ENCODE measurements at places on chromosomes 1 and 21.

DNA sequence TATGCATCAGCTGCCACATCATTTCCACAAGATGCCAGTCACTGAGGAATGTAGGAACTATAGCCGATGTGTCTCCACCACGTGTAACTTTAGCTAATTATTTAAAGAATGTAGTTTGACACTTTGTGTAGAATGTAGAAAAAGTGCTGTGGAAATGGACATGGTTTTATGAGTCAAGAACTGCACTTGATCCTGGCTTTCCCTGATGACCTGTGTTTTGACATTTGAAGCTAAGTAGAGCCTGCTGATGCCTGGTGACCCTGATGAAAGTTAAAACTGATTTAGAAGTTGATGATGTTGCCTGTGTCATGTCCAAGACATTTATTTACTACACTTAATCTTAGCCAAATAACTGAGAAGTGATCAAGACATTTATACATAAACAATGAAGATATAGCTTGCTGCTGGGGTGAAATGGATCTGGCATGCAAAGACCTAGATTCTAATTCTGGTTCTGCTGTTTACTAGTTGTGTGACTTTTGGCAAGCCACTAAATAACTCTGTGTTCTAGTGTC is 4.4 kb upstream of the OSBPL9 start:
- DNase-seq = no peak

DNA sequence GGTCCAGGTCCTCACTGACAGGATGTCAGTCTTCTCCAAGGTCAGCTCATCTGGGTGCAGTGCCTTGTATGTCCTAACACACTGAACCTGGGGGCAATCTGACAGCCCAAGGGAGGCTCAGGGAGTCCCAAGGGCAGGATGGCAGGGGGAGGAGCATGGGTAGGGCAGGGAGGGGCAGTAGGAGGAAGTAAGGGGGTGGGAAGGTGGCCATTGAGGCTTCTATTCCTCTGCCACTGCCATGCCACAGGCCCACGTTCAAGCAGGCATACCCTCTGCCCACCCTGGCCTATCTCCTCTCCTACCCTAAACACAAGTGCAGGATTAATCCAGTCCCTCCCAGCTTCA is 13.3 kb downstream of the ARHGEF19 start:
- DNase-seq = no peak

- no peak for DNase-seq
These were observed 529.4 kb upstream of the CXADR start for GRCh38 chr21:16983420-16983819.

- DNase-seq = peak; percentile 1
These were observed 223.3 kb upstream of the ZRANB2 start for GRCh38 chr1:71304125-71304524.

DNA sequence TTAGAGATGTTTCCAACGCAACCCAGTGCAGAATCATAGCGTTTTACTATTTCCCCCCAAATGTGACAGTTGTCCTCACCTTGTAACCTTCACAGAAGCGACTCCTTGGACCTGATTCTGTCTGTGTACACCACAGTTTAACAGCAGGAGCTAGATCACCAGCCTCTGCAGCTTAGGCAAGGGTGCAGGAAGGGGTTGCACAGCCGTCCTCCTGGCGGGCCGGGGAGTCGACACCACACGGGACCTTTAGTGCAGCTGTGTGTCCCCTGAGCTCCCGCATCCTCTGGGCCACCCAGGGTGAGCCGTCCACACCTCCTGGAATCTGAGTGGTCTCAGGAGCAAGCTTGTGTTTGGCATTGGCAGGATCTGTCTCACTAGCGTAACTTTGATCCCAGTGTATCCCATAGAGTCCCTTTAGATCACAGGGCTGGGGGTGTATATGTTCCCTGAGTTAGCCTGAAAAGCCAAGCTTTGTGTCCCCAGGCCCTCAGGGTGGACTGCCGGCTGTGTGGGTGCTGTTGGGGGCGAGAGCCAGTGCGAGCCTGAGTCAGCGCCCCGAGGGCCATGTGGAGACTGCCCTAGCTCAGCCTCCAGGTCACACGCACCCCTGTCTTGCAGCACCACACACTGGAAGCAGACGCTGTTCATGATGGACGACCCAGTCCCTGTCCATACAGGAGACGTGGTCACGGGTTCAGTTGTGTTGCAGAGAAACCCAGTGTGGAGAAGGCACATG is 27.5 kb downstream of the PRMT2 start:
- no peak for DNase-seq

DNA sequence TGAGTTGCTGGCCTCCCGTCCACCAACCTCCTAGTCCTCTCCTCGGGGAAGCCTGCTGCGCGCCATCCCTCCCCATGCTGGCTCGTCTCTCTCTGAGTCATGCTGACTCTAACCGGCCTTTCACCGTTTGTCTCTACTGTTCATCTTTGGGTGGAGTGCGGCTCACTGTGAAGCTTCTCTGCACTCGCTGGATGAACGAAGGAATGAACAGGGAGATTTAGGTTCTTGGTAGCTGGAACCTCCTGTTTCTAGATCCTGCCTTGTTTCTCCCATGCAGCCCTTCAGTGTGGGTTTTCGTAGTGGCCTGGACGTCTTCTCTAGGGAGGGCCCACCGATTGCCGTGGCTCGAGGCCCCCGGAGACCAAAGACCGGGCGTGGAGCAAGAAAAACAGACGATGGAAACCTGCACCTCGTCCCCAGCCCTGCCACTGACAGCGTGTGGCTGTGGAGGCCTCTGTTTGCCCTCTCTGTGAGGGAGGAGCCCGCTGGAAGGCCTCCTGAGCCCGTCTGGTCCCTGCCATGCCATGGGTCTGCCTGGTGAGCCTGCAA is 227.6 kb upstream of the C1orf174 start:
- no peak for DNase-seq

DNA sequence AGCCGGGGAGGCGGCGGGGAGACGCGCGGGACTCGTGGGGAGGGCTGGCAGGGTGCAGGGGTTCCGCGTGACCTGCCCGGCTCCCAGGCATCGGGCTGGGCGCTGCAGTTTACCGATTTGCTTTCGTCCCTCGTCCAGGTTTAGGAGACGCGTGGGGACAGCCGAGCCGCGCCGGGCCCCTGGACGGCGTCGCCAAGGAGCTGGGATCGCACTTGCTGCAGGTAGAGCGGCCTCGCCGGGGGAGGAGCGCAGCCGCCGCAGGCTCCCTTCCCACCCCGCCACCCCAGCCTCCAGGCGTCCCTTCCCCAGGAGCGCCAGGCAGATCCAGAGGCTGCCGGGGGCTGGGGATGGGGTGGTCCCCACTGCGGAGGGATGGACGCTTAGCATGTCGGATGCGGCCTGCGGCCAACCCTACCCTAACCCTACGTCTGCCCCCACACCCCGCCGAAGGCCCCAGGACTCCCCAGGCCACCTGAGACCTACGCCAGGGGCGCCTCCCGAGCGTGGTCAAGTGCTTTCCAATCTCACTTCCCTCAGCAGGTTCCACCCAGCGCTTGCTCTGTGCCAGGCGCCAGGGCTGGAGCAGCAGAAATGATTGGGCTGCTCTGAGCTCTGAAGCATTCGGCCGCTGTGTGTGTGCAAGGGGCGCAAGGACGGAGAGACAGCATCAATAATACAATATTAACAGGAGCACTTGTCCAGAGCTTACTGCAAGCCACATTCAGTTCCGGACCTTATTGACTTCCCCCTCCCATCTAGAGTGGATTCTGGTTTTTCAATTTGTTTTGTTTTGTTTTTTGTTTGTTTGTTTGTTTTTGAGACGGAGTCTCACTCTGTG is 10.3 kb downstream of the SIM2 start:
- DNase-seq = no peak

DNA sequence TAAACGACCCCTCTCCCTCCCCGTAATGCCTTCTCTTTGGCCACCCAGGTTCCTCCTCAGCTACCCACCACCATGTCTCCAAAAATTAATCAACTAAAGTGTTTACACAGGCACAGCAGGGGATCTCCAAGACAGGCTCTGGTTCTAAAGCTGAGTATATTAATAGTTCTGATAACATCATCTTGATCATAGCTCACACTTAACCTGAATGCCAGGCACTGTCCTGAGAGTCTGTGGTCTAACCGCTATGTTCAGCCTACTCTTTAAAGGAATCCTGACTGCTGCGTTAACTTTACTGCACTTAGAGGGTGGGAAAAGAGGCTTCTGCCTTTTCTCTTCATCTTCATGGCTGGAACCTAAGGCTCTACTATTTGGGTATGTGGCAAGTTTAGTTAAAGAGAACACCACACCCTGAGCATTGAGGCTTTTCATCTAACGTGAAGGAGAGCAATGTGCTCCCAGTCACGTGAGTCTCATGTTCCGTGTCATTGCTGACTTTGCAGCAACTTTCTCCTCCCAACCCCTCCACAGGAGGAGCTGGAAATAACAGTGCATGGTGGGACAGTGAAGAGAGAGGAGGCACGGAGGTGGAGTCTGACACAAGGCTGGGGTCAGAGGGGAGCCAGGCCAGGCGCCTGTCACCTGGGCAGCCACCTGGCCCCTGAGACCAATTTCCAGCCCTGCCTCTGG is 86.4 kb downstream of the FAM78B start:
- no peak for DNase-seq

- DNase-seq = no peak
These were observed 85.3 kb downstream of the C1orf21 start for GRCh38 chr1:184472136-184472535.

DNA sequence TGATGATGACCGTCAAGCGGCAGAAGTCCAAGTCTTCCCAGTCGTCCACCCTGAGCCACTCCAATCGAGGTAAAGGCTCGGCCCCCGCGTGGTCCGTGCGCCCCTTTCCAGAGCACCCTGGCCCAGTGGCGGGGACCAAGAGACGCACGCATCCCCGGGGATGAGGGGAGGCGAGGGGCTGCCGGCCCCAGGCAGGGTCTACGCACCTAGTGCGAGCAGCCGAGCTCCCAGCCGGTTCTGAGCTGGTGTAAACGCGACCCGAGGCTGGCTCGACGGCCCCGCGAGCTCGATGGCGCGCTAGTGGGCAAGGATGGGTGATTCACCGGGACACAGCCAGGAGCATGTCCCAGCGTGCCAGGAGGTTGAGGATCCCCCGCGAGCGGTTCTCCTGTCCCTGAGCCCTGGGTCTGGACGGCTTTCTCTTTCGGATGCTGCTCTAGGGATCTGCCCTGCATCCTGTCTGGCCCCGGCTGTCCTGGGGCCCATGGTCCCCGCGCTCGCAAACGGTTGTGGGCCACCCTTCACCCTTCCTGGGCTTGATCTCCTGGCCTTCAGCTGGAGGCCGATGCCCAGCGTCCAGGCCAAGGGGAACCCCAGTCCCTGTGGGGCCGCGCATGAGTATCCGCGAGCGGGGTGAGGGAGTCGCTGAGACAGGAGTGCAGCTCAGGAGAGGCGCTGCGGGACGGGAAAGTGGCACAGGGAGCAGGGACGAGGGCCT is 689 bp downstream of the PKP1 start:
- no peak for DNase-seq

DNA sequence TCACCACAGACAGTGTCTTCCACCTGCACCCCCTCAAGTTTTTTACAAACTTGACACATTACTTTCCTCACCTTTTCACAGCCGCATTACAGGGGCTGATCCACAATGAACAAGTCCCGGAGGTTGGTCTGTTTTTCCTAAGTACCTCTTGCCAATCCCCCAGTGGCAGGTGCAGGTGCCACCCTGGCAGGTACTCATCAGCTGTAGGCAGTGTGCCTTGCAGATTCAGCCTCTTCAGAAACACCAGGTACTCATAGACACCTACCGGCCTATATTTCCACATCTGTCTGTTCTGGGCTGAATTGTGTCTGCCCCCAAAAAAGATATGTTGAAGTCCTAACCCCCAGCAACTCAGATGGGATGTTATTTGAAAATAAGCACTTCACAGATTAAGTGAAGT is 81.4 kb upstream of the CNIH3 start:
- no peak for DNase-seq

DNA sequence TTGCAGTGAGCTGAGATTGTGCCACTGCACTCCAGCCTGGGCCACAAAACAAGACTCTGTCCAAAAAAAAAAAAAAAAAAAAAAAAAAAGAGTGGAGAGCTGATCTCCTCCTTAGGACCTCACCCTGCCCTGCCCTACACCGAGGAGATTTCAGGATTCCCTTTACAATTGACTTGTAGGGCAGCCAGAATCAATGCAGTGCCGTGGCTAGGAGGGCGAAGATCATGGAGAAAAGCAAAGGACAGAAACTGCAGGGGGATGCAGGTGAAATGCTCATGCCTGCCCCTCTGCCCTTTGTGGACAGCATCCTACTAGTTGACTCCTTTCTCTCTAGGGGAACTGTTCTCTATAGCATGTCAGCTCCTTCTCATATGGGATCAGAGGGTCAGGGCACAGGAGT is 9.6 kb downstream of the FHAD1 start:
- no peak for DNase-seq
